Caki2 (cell line): ENCODE measurements at places on chromosomes 7 and 10. TPM values are rescaled to one million over a fixed set of nuclear protein-coding genes. Genes with fewer than 3 reads are reported as not detected.

Gene ADAM12
- 14.0 and 26.1 TPM in 2 replicates for total RNA-seq

Gene LRMDA
- 18.7 and 20.3 TPM in 2 replicates for total RNA-seq

Gene CCDC136
- total RNA-seq = 2.7 and 5.2 TPM in 2 replicates

Gene PCGF6
- total RNA-seq = 11.2 and 13.8 TPM in 2 replicates

Gene GBX1
- total RNA-seq = not detected in 2 replicates

- DNase-seq = peak; percentile 51
Measured at GRCh38 chr7:150375662-150376521, 3.2 kb upstream of the ZNF775 start.

GRCh38 chr7:20128001-20128400, 89.2 kb downstream of the MACC1 start:
- no peak for DNase-seq
